A172 (cell line): ENCODE measurements at places on chromosomes 12 and 14.

GRCh38 chr14:82798276-82798675 lies 1264.6 kb upstream of the SEL1L start:
- no peak for DNase-seq

DNA sequence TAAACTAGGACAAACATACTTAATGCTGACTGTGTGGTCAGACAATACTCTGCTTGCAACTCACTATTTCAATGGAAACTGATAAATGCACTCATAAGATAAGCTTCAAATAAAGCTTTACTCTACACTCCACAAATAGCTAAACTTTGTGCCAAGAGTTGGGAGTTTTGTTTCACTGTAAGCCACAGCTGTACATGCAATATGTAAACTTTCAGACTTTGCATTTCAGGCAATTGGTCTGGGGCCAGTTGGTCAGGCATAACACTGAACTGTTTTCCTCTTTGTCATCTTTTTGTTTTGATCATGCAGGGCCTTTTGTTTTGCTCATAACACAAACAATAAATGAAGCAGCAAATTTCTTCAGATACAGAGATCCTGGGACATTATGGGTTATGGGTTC lies 426.2 kb downstream of the IPO8 start:
- no peak for DNase-seq

DNA sequence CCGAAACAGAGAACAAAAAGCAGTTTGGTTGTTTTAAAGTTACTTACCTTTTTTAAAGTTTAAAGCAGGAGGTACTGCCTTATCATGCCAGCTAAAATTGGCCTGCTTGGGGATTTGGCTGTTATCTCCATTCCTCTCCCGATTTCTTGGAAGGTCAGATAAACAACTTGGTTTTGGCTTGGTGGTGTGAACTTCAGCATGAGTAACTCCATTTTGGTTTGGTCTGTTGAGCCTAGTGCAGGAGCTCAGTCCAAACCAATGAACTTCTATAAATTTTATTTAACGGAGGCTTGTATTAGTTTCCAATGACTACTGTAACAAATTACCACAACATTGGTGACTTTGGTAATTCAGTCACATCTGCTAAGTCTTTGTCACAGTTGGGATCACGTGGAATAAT lies 82.3 kb downstream of the PLEKHA5 start:
- DNase-seq = no peak

DNA sequence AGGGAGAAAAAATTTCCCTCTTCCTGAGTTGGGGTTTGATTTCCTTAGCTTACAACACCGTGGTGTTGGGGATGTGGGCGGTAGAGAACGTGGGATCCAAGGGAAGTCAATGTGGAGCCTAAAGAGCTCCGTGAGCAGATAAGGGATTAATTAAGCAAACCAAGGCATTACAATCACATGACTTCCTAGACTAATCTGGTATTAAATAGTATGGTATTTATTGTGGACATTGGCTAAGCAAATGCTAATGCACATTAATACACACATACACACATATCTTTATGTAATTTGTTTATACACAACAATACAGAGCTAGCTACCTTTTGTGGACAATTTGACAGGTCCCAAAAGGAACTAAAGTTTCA lies 791 bp upstream of the RNF41 start:
- DNase-seq = no peak
